ENCODE measurements at places on chromosomes 12 and 14.

DNA sequence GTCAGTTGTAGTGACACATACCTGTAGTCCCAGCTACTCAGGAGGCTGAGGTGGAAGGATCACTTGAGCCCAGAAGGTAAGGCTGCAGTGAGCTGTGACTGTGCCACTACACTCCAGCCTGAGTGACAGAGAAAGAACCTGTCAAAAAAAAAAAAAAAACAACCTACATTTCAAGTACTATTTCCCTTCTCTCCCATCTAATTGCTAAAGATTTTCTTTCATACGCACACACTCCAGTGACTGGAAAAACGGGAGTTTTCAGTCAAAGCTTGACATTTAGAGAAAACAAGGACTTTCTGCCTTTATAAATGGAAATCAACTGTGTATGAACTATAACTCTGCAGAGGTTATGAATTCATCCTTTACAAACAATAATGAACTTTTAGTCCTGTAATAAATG, 25.9 kb downstream of the GPHB5 start:
- no peak for DNase-seq

- no peak for DNase-seq
Measured at GRCh38 chr14:66884149-66884548, 305.1 kb upstream of the GARIN2 start.

DNA sequence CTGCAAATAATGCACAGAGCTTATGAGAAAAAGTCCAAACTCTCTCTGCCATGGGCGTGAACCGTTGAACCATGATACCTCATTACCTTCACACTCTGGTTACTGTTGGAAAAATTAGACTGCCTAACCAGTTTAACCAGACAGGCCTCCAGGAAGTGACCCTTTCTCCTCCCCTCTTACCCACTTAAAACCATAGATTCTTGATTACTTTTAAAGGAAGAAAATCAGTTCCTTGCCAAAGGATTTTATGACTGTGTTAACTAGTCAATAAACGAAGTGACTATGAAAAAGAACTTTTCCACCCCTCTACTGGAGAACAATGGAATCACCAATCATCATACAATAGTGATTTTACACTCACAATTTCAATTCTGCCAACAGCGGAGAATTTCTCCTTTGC, 254.0 kb upstream of the ATP2B1 start:
- no peak for DNase-seq

DNA sequence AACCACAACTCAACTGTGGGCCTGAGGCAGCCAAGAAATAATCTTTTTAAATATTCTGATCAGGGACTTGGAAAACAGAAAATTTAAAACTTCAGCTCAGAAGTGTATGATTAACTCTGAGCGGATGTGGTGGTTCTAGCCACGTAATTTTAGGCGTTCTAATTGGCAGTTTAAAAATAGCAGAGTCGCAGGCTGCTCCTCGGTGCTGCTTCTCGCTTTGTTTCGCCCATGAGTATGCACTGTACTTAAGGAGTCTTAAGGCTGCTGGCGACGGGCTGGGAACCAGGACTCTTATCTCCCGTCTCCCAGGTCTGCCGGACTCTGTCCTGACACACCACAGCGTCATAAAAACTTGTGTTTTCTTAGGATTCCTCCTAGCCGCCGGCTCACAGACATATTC, 113.4 kb upstream of the PELI2 start:
- DNase-seq: no peak

- no peak for DNase-seq
Measured at GRCh38 chr12:27635349-27635972, 60.8 kb upstream of the REP15 start.

GRCh38 chr12:33945438-33945784, 76.9 kb upstream of the ALG10 start:
- DNase-seq: no peak

GRCh38 chr14:74638966-74639365, 26.9 kb upstream of the LTBP2 start:
- no peak for DNase-seq

DNA sequence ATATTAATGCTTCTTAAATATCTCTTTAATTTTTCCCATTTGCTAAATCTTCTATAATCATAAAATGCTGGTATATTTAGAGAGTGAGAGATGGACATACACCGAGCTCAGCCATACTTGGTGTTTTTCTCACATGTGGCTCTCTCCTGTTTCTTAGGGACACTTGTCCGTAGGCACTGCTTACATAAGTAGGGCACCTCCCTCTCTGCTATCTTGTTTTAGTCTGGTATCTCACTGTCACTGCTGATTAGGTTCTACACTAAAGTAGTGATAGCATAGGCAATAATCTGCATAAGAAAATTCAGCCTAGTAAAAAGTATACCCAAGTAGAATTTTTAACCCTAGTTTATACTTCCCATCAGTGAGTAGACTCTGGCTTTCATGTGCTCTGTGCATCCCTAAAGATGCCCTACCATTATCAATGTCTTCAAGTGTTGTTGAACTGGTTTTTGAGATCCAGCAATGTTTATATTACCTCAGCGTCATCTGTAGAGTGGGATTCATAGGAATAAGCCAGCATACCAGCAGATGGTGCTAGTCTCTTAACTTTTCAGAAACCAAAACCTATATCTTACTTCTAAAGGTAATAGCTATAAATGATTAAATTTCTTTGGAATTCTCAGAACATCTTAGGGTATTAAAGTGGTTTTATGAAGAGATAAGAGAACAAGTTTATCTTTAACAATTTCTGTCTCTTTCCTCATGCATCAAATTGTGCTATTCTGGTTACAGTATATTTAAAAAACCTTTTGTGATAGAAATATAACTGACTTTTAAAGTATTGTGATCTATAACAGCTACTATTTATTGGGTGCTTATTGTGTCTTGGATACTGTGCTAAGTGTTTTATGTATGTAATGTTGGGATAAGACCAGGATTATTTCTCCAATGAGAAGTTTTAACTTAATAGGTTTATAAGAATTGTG, 32.9 kb downstream of the ARID2 start:
- no peak for DNase-seq

DNA sequence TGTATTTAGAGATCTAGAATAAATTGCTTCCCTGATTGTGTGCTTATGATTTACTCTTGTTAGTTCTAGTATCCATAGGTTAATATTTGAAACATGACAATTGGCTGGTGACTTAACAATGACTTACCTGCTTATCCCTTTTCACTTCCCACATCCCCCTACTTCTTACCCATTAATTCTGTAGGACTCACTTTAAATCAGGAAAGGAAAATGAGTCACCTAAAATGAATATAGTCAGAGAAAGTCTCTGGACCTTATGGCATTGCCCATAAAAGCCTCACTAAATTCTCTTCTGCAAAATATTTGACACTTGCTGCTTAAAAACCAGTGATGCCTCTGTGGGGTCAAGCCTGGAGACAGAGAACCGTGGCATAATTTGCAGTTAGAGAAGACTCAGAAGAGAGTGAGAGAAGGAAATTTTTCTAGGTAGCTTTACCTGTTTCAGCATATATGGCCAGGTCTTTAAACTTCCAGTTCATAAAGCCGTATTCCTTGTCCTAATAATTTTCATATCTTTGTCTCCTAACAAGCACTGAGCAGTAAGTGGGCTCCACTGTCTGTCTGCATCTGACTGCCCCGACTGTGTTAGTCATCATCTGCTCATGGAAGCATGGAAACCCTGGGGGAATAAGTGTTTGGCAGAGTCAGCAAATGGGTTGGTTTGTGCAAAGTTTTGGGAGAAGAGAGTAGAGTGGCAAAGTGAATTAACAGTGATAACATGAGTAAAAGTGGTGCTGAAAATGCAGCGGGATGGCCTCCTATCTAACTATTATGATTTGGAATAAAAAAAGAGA, 294.4 kb downstream of the AKAP6 start:
- no peak for DNase-seq

DNA sequence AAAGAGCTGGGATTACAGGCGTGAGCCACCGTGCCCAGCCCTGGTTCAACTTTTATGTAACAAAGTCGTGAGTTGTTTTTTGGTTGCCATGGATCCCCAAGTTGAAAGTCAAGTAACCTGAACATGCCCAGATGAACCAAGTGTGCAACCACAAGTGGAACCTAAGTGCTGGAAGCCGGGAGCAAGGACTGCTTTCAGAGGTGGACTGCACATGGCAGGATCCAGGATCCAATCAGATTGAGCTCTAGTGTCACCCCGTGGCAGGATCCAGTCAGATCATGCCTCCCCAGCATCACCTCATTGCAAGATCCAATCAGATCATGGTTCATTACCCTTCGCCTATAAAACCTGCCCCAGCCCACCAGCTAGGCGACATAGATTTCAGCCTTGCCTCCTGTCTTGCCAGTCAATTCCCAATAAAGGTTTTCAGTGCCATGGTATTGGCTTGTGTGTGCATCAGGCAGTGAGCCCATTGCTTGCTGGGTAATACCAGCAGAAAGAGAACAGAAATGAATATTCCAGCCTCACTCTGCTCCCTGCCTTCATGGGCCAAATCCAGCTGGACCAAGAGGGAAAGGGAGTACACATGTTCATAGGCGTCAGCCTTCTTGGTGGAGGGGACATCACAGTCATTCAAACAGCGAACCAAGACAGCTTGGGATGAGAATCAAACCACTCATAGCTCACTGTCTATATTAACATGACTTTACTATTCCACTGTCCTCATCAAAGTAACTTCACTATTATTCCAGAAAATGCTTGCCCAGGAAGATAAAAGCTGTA, 43.6 kb upstream of the VASH1 start:
- no peak for DNase-seq

GRCh38 chr14:77067632-77068516, 30.2 kb upstream of the CIPC start:
- DNase-seq: peak; percentile 77

GRCh38 chr12:51028126-51028812, 2.1 kb upstream of the SLC11A2 start:
- no peak for DNase-seq

DNA sequence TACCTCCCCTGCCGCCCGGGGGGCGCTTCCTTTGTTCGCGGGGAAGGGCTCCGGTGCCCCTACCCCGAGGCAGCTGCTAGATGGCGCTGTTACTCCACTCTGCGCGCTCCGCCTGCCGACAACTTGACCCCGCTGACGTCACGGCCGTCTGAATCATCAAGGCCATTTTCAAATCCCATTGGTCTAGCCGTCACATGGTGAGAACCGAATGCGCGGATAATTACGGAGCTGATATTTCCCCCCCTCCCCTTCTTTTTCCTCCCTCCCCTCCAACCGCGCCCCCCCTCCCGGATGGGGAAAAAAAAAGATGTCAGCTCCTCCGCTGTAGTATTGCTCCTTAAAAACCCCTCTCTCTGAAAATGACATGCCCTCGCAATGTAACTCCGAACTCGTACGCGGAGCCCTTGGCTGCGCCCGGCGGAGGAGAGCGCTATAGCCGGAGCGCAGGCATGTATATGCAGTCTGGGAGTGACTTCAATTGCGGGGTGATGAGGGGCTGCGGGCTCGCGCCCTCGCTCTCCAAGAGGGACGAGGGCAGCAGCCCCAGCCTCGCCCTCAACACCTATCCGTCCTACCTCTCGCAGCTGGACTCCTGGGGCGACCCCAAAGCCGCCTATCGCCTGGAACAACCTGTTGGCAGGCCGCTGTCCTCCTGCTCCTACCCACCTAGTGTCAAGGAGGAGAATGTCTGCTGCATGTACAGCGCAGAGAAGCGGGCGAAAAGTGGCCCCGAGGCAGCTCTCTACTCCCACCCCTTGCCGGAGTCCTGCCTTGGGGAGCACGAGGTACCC, at the start of gene HOXC10:
HOXC10 (plus strand) TSS at position 246 of the 791 bp plus-strand sequence; CDS start at position 360, 114 bp downstream.
- peak; percentile 45 for DNase-seq

DNA sequence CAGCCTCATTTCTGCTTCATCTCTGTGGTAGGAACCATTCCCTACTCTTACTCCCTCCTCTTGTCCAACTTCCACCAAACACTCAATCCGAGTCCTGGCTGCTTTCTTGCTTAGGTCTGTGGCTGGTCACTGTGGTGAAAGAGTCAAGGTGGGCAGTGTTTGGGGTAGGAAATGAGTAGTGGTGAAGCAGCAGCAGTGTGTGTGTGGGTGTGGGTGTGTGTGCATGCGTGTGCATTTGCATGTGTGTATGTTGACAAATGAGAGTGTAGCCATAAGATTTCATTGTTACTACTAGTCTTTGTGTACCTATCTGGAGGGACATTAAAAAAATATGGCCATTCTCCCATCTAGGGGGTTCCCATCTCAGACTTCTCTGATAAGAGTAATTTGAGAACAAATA, 78.6 kb upstream of the SCN8A start:
- DNase-seq: no peak

DNA sequence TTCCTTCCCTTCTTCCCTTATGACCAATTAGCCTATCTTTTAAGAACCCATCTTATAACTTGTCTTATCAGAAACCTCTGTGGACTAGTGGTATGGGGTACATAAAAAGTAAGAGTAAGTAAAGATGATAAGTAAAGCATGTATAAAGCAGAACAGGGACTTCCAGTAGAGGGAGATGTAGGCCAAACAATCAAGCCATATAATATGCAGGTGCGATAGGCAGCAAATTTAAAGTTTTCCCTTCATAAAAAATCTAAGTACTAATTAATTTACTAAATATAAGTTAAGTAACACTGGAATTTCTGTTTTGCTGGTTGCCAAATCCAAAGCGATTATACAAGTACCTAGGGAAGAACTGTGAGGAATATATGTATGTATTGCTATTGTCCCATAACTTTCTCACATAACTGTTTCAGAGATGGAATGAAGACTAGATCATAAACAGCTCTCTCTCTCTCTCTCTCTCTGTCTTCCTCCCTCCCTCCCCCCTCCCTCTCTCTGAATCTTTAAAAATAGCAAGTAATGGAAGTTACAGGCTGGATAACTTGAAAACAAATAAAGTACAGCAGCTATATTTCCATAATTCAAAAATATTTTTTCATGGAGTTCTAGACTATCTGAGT, 25.7 kb downstream of the METTL25 start:
- no peak for DNase-seq

DNA sequence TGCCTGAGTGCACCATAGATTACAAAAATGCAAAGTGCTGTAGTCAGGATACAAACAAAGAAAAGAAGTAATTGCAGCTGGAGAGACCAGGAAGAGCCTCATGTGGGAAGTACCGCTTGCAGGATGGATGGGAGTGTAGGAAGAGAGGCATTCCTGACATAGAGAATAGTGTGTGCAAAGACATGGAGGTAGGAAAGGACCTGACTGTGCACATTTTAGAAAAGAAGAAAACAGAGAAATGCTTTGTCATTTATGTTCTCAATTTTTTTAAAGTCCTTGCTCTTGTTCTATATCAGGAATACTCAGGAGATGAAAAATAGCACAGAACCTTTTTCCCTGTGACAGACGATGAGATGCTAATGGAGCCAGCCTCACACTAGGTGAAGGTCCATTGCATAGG, 358.7 kb upstream of the TMPO start:
- no peak for DNase-seq

- peak; percentile 21 for DNase-seq
Measured at GRCh38 chr12:132717531-132718387, 7.1 kb downstream of the PGAM5 start.

Data from CD4-positive, alpha-beta T cell (primary cell).